ENCODE measurements at places on chromosomes 13 and 19.

- no peak for DNase-seq
These were observed 1075.1 kb upstream of the MIR17HG start for GRCh38 chr13:90272356-90272755.

GRCh38 chr19:3323658-3324057 lies 42.7 kb upstream of the NFIC start:
- DNase-seq = no peak

DNA sequence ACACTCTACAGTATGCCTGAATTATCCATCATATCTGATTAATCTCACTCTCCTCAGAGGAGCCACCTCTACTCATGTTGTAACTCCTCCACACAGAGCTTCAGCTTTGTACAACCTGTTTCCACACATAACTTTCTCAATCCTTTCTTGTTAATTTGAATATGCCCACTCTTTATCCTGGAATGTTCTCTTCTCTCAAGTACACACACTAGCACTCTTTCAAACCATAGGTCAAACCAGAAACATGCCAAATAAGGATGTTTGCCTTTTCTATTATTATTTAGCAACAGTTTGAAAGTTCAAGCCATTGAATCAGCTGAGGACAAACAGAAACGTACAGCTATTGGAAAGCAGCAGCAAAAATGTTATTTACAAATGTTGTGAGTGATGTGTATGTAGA lies 110.3 kb downstream of the MIPEP start:
- DNase-seq = no peak

DNA sequence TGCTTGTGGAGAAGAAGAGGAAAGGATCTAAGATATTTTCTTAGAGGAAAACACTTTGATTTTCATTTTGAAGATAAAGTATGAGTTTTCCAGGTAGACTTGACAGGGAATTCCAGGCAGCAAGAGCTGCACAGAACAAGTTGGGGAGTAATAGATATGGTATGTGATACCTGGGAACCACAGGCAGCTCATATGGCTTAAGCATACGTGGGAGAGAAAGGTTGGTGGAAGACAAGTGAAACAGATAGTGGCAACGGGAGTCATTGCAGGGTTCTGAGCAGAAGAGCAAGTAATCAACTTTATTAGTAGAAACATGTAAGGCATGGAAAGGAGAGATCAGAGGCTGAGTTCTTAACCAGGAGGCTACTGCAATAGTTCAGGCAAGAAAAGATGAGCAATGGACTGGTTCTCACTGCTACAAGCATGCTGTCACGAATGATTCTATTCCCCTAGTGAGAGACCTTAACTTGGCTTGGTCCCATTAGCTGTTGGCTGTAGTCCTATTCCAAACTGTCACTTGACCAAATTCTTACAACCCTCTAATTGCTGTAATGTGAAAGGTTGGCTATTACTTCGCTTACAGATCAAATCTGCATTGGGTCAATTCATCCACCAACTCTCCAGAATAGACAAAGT lies 217.9 kb downstream of the VWA8 start:
- no peak for DNase-seq

DNA sequence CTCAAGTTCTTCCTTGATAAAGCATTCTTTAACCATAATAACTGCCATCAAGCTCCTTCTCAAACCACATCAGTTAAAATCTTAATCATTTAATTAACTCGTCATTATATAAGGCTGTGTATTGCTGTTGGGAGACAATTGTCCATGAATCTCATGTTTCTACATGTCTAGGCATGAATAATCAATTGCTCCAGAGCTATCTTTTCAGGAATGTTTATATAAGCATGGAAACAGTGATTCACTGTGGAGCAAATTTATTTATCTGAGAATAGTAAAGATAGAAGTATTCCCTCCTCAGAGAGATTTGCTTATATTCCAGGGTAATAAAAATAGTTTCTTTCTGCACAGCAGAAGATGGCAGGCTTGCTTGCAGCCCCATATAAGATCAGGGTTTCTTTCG lies 71.1 kb downstream of the CBY2 start:
- DNase-seq = no peak

- no peak for DNase-seq
These were observed 169.3 kb downstream of the DCT start for GRCh38 chr13:94309997-94310855.

DNA sequence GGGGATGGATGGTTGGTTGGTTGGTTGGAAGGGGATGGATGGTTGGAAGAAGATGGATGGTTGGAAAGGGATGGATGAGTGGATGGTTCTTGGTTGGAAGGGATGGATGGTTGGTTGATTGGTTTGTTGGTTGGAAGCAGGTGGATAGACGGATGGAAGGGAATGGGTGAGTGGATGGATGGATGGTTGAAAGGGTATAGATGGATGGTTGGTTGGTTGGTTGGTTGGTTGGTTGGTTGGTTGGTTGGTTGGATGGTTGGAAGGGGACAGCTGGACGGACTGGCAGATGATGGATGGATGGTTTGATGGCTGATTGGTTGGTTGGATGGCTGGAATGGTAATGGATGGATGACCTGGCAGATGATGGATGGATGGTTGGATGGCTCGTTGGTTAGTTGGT lies 11.8 kb upstream of the HSH2D start:
- no peak for DNase-seq

GRCh38 chr19:27974082-27974513 lies 1238.9 kb downstream of the UQCRFS1 start:
- peak; percentile 10 for DNase-seq

DNA sequence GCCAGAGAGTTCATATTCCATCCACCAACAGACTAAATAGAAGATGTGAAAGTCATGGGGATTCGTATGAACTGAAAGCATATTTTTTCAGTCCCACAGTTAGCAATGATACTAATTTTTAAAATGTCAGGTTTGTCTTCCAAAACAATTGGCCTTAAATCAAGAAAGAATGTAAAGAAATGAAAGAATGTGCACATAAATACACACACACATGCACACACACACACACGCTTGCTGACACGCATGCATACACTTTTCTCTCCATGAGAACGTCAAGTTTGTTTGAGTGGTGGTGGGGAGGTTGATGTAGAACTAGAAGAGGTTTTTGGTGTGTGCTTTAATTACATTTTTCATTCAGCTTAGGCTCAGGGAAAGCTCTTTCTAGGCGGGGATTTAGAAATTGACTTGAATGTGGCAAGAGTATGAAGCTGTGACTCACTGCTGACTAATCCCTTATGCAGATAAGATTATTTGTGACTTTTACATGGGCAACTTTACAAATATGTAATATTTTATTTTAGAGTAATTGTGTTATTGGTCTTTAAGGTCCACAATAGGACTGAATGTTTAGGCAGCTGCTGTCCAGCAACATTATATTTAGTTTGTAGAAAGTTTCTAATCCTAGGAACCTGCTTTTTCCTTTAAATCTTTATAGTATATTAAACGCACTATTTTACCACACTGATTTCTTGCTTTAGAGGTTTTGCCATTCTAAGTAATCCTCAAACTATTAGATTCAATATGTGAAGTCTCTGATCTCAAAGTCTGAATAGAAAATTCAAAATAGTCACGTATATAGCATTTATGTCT lies 18.8 kb downstream of the FLT1 start:
- DNase-seq = peak; percentile 78

GRCh38 chr19:34508540-34508939 lies 27.0 kb downstream of the WTIP start:
- DNase-seq = no peak

GRCh38 chr13:114032126-114032799 lies 58.4 kb upstream of the C13orf46 start:
- no peak for DNase-seq

DNA sequence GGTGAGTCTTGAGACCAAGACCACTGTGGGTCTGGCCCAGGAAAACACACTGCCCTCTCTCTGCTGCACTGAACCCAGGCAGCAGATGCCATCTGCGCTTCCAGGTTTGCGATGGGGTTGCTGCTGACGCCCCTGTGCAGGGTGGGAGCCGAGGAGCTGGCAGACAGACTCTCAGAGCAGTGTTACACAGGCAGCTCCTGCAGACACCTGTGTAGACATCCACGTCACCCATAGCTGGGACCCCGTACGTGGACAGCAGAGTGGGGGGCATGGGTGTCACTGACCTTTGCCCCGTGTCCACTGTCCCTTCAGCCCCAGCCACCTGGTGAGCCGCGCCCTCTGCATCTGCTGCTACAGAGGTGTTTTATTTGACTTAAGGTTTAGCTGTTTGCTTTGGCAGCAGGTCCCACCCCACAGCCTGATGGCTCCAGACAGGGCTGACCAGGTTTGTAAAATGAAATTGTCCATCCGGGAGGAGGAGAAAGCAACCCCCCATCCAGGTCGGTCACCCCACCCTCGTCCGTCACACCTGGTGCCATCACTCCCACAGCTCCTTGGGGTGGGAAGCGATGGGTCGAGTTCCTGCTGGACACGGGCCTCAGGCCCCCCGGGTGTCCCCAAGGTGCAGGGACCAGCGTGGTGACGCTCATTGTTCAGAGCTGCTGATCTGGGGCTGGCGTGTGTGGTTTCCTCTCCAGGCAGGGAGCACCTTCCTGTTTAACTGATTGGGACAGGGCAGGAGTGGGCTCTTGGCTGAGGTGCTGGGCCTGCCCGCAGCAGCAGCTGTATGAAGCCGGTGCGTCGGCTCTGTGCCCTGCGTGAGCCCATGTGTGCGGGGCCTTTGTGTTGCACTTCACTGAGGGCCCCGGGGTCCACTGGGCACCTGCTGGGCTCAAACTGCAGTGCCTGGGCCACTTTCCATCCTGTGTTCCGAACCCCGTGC lies 28.4 kb downstream of the MCF2L start:
- no peak for DNase-seq

DNA sequence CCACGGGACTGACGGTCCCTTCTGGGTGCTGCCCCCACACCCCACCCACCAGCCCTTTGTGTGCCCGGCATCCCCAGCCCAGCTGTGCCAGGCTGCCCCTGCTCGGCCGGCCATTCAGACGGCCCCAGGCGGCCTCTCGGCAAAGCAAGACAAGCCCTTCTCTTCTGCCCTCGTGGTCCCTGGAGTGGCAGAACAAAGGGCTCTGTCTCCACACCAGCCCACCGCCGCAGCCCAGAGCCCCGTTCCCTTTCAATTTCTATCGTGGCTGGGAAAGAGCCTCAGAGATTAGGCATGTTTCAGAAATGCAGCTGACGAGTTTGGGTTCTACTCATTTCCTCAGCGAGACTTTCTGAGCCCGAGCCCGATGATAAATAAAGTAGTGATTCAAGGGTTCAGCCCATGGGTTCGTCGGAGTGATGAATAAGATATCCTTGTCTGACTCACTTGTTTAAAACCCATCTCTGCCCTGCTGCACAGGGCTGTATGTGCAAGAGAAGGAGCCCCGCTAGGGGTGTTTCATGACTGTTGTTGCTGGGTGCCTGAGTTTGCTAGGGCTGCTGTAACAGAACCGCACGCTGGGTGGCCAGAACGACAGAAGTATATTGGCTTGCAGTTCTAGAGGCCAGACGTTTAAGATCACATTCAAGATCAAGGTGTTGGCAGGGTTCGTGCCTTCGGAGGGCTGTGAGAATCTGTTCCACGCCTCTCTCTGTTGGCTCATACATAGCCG lies 4.3 kb downstream of the MYO9B start:
- DNase-seq = no peak
